ENCODE measurements at places on chromosomes 3 and 15. TPM values are rescaled to one million over a fixed set of nuclear protein-coding genes. Genes with fewer than 3 reads are reported as not detected.

The ZXDC gene
- polyA plus RNA-seq = 23.2 TPM

The ACAD9 gene
- 26.3 TPM for polyA plus RNA-seq

The FAM174B gene
- 18.1 TPM for polyA plus RNA-seq

The REC114 gene
- not detected for polyA plus RNA-seq

The RYK gene
- polyA plus RNA-seq = 51.5 TPM

All from muscle of leg (tissue), 16 donors.